ENCODE measurements at places on chromosomes 13 and 19.

DNA sequence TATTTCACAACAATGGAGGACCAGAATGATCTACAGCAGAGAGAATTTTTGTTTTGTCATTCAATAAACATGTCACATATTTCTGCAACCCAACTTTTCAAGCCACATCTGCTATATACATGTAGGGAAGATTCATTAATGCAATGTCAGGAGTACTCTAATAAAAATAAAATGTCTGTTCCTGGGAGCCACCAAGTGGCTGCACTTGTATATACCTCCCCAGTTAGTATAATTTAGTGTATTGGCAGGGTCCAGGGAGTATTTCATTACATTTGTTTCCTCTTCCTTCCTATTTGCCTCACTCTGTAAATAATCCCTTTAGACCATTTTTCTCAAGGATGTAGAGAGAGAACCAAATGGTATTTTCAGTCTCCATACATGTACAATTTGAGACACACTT lies 1169.0 kb downstream of the DIAPH3 start:
- DNase-seq: peak; percentile 56

DNA sequence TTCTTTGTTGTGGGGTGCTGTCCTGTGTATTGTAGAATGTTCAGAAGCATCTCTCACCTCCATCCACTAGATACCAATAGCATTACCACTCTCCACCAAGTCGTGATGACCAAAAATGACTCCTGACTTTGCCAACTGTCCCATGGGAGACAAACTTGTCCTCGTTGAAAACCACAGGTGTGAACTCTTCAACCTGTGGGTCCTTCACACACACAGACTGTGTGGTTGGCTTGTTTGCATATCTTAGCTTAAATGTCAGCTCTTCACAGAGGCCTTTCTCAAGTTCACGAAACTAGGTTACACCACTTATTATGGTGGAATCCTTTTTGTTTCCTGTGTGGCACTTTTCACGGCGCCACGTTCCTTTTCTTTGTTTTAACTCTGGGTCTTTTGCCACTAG lies 6.8 kb downstream of the GPC5 start:
- no peak for DNase-seq

DNA sequence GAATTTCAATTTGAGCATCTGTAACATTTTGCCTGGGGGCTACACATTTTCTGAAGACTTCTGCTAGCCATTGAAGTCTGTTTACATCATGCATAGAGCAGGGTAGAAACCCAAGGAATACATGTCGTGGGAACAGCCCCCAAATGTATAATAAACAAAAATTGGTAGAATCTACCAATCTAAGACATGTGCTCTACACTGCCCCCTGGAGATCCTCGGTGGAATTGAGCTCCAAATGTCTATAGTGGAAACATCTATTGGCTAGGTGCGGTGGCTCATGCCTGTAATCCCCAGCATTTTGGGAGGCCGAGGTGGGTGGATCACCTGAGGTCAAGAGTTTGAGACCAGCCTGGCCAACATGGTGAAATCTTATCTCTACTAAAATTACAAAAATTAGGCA lies 57.3 kb downstream of the MBD3L2B start:
- no peak for DNase-seq

DNA sequence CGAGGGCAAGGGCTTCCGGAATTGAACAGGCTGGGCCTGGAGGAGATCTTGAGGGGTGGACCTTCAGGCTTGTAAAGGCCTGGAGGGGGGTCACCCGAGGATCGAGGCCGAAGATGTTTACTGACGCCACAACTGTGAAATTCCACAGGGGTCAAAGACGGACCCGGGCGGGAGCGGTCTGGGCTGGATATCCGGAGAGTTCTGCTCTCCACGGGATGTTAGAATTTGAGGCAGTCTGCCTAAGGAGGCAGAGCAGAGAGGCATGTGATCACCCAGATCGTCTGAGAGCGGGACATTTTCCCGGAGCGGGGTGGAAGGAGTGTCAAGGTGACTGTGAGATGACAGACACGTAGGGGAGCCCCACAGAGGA lies 13.2 kb downstream of the KLHL26 start:
- no peak for DNase-seq

GRCh38 chr13:31755803-31756212 lies 16.5 kb downstream of the RXFP2 start:
- DNase-seq: no peak

DNA sequence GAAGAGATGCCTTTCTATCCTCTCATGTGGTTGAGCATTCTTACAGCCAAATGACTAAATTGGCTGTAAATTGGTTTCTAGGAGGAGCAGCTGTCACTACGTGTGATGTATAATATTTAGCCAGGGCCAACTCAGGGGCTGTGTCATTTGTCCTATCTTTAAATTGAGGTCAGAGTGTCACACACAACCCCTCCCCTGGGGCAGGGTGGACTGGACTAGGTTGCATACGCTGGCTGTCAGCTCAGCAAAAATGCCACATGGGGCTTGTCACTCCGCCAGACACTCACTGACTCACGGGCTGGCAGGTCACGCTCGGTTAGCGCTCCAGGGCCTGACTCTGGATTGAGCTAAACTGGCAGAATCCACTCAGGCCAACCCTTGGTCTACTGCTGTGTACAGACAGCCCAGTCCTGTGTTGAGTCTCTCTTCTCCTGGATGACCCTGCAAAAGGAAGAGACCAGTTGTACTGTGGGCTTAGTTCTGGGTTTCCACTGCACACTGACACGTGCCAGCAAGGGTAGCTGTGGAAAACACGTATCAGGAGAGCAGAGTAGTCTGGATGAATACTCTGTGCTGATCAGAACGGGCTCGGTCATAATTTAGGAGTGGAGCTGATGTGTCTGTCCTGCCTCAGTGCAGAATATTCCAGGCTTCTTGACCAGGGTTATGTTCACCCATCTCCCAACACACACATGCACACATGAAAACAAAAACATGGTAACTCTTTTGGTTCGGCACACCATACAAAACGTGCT lies 29.1 kb downstream of the SHISA2 start:
- DNase-seq: peak; percentile 73

- DNase-seq: peak; percentile 56
These were observed 50.9 kb downstream of the SOX21 start for GRCh38 chr13:94661406-94661805.

DNA sequence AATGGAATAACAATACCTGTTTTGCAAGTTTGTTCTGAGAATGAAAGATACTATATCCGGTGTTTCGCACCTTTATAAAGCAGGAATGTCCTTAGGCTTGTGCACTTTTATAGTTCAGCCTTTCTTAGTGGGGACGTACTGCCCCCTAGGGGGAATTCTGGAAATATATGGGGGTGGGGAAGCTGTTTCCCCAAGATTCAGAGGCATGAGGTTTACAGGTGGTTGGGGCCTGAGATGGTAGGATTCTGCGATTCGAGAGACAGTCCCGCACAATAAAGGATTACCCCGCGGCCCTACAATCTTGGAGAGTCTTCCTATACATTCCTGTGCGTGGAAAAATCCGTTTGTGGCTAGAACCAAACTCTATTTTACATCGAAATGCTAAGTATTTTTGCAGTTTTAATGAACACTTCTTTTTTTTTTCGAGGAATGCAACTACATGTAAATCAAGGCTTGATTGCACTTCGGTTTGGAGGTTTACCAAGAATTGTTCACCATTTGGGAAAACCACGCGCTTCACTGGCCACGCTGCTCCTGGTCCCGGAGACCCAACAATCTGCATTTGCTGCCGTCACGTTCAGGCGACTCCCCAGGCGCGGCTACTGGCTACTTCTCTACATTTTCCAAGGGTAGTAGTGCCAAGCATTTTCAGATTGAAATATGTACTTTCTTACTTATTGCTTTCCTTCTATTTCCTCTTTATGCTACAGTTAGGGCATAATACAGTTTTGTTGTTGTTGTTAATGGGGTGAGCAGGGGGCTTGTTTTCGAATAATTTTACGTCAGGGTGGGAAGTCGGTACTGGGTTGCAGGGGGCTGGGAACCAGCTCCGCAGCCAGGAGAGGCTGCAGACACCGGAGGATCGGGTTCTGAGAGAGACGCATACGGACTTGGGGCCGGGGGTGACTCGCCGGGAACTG lies 830 bp downstream of the NEK5 start:
- DNase-seq: peak; percentile 54

GRCh38 chr19:34082289-34083077 lies 89.8 kb upstream of the LSM14A start:
- no peak for DNase-seq

DNA sequence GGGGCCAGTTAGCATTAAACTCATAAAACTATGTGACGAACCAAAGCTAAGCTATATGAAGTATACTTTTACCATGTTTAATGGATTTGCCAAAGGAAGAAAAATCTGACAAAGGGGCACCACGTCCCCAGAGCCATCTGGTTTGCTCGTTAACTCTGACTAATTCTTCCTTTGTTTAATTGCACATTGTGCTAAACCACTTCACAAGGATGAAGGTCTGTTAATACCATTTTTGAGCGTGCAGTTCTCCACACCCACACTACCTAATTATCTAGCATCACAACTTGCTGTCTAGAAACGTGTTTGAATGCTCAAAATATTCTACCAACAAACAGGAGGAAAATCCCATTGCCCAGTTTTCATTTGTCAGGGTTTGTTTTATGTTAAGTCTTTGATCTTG lies 74.8 kb downstream of the COL4A1 start:
- no peak for DNase-seq

DNA sequence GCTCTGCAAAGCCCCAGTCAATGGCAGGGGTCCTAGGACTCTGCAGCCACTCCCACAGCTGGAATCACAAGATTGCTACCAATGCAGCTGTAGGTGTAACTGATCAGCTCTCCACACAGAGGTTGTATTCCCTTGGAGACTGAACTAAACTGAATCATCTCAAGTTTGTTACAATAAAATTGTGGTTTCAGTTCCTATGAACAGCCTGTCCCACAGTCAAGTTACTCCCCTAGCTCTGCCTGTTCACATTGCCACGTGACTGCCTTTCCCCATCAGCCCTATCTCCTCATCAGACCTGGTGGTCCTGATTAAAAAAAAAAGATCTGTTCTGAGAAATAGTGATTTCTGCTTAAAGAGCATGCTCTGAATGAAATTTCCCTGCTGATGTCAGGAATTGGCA lies 287.9 kb upstream of the NBEA start:
- DNase-seq: no peak

DNA sequence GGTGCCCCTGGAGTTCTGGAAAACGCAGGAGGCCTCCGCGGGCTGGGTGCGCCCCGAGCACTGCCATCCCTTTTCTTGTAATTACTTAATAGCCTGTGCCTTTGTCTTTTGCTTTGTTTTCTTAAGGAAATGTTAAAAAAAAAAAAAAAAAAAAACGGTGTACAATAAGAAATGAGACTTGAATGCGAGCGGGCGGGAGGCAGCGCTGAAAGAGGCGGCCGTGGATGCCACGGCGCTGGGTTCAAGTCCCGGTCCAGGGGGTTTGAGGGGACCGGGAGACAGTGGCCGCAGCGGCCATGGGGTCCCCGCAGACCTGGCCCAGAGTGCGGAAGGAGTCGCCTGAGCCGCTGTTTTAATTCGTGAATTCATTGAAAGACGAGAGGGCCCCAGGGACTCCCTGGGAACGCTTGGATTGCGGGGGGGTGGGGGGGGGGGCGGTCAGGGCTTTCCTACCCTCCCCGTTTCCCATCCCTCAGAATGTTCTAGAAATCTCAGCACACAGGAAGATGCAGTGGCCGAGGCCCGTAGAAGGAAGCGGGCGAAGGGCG lies 349.2 kb upstream of the ARGLU1 start:
- DNase-seq: no peak

GRCh38 chr13:35984287-35984686 lies 146.9 kb downstream of the DCLK1 start:
- no peak for DNase-seq

- DNase-seq: no peak
These were observed 40.3 kb downstream of the ZNF208 start for GRCh38 chr19:21970466-21970865.

GRCh38 chr19:4103080-4103433 lies 20.9 kb downstream of the MAP2K2 start:
- DNase-seq: no peak

- no peak for DNase-seq
These were observed 389.1 kb downstream of the IRS2 start for GRCh38 chr13:109397285-109397684.

GRCh38 chr13:31053896-31054295 lies 107.8 kb downstream of the HSPH1 start:
- no peak for DNase-seq

- DNase-seq: no peak
These were observed 1466.8 kb upstream of the PRR20A start for GRCh38 chr13:55673910-55674309.

DNA sequence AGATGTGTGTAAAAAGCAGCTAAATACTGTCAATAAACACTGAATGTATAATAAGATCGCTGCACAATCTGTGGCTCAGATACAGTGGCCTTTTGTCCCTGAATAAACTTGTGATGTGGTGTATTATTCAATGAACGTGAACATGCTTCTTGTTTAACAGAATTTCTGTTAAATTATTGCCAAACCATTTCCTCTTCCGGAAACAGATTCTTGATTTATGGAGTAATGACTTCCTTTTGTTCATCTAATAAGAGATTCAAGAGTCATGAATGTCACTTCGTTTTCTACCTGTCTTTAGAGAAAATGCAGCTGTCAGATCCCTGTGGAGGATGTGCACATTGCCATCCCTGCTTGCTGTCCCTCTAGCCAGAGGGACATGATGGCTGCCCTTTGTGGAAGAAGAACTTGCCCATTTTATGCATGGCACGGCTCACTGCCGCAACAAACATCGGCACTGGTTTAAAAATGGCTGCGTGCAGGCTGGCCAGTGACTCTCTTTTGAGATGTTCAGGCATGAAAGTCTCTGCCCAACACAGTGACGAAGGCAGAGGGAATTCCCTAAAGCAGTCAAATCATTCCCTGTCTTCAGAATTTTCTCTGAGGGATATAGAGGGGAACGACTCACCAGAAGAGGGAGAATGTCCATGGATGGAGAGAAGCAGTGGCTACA lies 3.1 kb upstream of the TNFSF13B start:
- no peak for DNase-seq

- no peak for DNase-seq
These were observed 6.1 kb downstream of the ZNF296 start for GRCh38 chr19:45070214-45070613.

- DNase-seq: no peak
These were observed 457.8 kb downstream of the PCDH20 start for GRCh38 chr13:60957816-60958215.

DNA sequence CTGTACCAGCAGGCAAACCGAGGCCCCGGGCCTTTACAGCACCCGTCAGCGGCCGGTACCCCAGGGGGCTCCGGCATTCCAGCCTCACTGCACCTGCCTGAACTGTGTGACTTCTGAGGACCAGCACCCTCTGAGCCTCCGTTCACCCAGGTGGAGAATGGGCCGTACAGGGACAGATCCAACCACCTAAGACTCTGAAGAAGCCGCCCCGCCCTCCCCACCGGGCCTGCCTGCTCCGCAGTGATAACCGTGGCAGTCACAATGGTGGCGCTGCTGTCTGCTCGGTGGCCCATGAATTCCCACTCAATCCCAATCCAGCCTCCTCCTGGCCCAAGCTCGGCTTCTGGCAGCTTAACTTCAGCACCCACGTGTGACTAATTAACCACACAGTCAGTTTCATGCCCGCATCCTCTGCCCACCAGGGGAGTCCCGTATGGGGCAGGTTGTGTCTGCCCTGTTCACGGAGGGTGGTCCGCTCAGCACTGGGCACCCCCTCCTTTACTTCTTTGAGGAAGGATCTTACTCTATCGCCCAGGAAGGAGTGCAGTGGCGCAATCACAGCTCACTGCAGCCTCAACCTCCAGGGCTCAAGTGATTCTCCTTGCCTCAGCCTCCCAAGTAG lies 3.4 kb downstream of the TCF3 start:
- DNase-seq: no peak
